ENCODE measurements at places on chromosomes 2 and 18. TPM values are rescaled to one million over a fixed set of nuclear protein-coding genes. Genes with fewer than 3 reads are reported as not detected.

SERPINB11 gene
- not detected for total RNA-seq

DSC1 gene
- total RNA-seq, result not detected

NDC80 gene
- total RNA-seq, result 36.6 TPM

NGEF gene
- not detected for total RNA-seq

UGT1A10 gene
- total RNA-seq, result not detected

TMEM200C gene
- 2.3 TPM for total RNA-seq

IL1B gene
- 0.61 TPM for total RNA-seq

CNDP1 gene
- total RNA-seq, result not detected

PPP1R7 gene
- total RNA-seq, result 43.5 TPM

IL36B gene
- not detected for total RNA-seq

VWA3B gene
- not detected for total RNA-seq

POTEI gene
- under 0.01 TPM for total RNA-seq

LYG2 gene
- not detected for total RNA-seq

STARD6 gene
- total RNA-seq, result not detected

MAIP1 gene
- total RNA-seq, result 28.9 TPM

SP140 gene
- total RNA-seq, result not detected

POU3F3 gene
- total RNA-seq, result not detected

UXS1 gene
- 37.0 TPM for total RNA-seq

DYSF gene
- 75.1 TPM for total RNA-seq

KLHL14 gene
- total RNA-seq, result not detected

FRZB gene
- not detected for total RNA-seq

EPHA4 gene
- total RNA-seq, result 25.3 TPM

SCG2 gene
- 0.15 TPM for total RNA-seq

SERPINB13 gene
- total RNA-seq, result not detected

All from epithelial cell of umbilical artery (primary cell).